Thyroid gland (tissue), 4 donors: ENCODE measurements at places on chromosomes 1 and 21. TPM values are rescaled to one million over a fixed set of nuclear protein-coding genes. Genes with fewer than 3 reads are reported as not detected.
A peak's percentile ranks its signal among the peaks of the same experiment; 100 is the strongest.

The RIPPLY3 gene
- total RNA-seq, result not detected

The CRYAA gene
- total RNA-seq, result not detected

The POU3F1 gene
- not detected for total RNA-seq

DNA sequence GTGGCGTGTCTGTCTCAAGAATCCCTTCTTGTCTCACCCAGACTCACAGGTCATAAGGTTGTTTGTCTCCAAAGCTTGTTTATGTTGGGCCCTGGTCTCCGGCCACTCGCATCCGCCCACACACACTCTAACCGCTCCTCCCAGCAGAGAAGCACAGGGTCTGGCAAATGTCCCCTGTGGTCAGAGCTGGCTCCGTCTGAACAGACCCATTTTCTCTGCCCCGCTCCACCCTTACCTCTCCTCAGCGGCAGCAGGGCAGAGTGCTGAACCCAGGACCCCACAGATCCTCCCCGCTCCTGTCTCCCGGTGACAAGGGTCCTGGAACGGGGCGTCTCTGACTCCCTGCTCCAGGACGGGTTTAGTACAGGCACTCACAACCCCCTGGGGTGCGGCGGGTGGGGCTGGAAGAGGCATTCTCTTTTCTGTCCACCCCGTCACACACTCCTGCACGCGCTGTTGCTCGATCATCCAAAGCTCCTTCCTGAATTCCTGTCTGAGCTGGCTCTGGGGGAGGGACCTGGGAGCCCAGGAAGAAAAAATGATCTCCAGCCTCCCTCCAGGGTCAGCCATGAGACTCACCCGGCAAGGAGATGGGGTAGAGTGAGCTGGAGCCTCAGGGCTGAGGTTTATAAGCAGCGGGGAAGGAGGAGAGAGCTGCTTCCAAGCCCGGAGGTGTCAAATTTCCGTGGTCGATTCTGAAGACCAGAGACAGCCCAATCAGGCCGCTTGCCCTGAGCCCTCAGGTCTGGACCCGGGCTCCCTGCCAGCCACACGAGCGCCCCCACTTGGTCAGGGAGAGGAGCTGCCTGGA lies at the start of gene S100A13:
TSS of gene S100A13 (minus strand) at position 602 of the 811 bp plus-strand sequence. CDS start 1,033 bp downstream, outside the sequence.
- DNase-seq, result peak; percentile 94

DNA sequence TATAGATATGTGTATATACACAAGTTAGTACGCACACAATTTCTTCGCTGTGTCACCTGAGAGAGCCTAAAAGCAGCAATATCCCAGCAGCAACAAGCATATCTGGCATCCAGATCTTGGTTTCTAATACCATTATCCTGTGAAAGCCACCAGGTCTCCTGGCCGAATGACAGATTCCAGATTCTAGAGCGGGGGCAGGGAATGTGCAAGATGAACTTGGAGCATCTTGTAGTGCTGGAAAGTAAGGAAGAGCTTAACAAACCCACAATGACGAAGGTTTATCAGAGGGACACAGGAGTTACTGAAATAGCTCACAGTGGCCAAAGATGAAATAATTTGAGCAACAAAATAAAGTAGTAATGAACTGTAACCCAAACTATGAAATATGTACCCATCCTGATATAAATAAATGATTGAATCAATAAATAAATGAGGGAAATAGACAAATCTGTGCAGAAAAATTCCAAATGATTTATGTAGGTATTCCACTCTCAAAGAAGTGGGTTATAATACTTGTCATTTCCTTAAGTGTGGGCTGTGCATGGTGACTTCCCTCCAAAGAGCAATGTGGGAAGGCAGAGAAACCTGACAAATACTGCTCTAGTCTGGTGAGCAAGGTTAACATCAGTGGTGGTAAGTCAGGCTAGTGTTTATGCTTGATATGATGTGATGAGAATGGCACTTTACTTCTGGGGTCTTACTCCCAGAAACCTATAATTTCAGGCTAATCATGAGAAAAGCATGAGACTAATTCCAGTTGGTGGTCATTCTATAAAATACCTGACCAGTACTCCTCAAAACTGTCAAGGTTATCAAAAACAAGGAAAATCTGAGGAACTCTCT lies 67.9 kb downstream of the LRRC8D start:
- DNase-seq, result no peak

GRCh38 chr1:228082918-228083870 lies 686 bp downstream of the ARF1 start:
- peak; percentile 68 for DNase-seq

- DNase-seq, result no peak
These were observed 9.0 kb upstream of the KCTD3 start for GRCh38 chr1:215557992-215558626.

GRCh38 chr1:1182491-1183220 lies 9.0 kb downstream of the TTLL10 start:
- no peak for DNase-seq

DNA sequence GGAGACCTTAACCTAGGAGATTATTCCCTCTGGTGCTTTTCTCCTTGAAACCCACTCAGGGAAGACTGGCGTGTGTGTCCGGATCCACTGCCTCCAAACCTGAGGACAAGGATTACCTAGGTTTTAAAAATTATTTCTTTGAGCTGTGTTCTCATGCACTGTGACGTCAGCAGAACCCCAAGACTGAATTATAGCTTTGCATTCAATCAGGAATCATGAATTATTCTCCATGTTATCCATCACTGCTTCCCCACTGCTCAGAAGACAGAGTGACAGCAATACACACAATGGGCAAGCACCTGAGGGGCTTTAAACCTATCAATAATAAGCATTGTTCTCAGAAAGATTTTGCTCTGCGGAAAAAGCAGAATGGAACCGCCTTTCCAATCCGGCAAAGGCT lies 253.2 kb upstream of the FOXD3 start:
- no peak for DNase-seq
